ENCODE measurements at places on chromosomes 1 and 21. TPM values are rescaled to one million over a fixed set of nuclear protein-coding genes. Genes with fewer than 3 reads are reported as not detected.
A peak's percentile ranks its signal among the peaks of the same experiment; 100 is the strongest.

ZNF684 gene
- 4.7 TPM for total RNA-seq

SPRR2G gene
- total RNA-seq, result not detected

C1orf94 gene
- not detected for total RNA-seq

DNA sequence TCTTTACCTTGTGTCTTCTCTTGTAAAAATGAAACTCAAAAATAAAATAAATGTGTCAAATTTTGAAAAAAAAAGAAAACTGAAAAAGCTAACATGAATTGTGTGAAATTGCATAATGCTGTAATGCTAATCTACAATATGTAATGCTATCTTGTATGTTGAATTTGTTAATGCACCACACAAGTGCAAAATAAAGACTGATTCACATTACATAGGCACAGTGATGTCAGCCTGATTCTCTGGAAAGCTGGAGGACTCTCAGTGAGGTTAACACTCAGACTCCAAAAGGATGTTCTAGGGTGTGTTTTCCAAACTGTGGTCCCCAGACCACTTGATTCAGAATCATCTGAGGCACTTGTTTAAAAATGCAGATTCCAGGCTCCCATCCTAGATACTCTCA, 25.6 kb downstream of the SYT11 start:
- H3K4me3 ChIP-seq, result no peak overlapping the region
- H3K27me3 ChIP-seq, result peaks cover 26% of the 10 kb centered on the region
- no peak for DNase-seq

DNA sequence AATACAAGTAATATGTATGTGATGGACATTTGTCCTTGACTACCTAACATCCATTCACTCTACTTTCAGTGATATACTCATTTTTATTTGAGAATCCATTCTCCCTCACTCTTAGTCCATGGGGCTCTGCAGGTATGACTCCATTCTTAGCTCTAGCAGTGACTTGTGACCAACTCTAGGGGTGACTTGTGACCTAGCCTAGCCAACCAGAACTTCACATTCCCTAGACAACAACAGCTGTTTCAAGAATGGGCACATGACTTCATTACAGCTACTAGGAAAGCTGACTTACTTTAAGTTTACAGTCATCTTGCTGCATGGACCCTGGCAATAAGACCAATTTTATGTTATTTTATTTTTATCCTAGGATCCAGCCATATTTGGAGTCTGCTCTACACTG, 23.6 kb upstream of the DDX59 start:
- no peaks in the 10 kb centered on the region for H3K36me3 ChIP-seq
- no peak overlapping the region for H3K4me3 ChIP-seq
- H3K27ac ChIP-seq, result no peak overlapping the region
- no peaks in the 10 kb centered on the region for H3K27me3 ChIP-seq
- H3K4me1 ChIP-seq, result peaks cover 8% of the 10 kb centered on the region
- no peak for DNase-seq

DNA sequence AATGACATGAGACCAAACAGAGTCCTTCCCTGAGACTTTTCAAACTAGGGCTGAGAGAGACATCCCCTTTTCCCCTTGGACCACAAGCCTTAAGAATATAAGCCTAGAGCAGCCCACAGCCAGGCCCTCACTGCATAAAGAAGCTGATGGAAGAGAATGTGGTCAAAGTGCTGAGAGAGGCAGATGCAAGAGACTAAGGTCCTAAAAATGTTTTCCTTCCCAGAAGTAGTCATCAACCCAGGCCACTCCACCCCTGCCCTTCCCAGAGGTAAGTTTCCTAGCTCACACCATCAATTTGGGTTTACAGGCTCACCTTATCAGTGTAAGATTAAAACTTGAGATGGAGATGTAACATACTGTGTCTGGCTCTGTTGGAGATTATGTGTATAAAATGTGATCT, 58.2 kb downstream of the BCAR3 start:
- DNase-seq, result no peak
- no peaks in the 10 kb centered on the region for H3K36me3 ChIP-seq
- no peak overlapping the region for H3K27ac ChIP-seq
- peaks cover 11% of the 10 kb centered on the region for H3K4me1 ChIP-seq
- H3K4me3 ChIP-seq, result no peak overlapping the region

GRCh38 chr1:10696977-10697376, 99.5 kb downstream of the CASZ1 start:
- H3K36me3 ChIP-seq, result no peaks in the 10 kb centered on the region
- H3K27me3 ChIP-seq, result peaks cover 34% of the 10 kb centered on the region
- H3K4me3 ChIP-seq, result no peak overlapping the region
- DNase-seq, result no peak
- H3K4me1 ChIP-seq, result peaks cover 44% of the 10 kb centered on the region

DNA sequence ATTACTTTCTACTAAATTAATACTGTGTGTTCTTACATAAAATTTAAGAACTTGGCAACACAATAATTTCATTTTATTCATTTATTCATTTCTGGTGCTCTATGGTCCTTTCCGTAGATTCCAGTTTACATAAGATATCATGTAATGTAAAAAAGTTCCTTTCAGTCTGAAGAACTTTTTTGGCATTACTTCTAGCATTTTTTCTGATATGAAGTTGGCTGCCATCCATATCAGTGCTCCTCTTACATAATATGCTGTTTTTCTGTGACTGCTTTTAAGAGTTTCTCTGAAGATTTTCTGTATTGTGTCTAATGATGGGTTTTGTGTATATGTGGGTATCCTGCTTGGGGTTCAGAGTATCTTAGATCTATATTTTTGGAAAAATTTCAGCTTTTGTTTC, 34.8 kb downstream of the LIN9 start:
- peaks cover 53% of the 10 kb centered on the region for H3K4me1 ChIP-seq
- peaks cover 19% of the 10 kb centered on the region for H3K36me3 ChIP-seq
- no peaks in the 10 kb centered on the region for H3K27me3 ChIP-seq
- H3K4me3 ChIP-seq, result no peak overlapping the region

DNA sequence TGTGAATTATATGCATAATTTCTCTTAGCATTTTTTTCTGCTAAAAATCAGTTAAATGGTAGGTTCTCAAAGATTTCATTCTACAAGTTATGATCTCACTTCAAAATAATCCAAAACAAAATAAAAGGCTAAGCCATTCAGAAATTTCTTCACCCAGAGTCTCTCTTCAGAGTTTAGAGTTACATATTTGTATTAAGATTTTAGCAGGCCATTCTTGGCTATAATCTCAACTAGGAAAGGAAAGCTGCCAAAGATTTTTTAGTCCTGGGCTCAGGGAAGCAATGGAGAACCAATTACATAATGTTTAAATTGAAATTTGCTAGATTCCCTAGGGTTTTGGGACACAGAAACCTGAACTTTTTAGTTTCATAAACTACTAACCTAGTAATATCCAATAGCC, 245.0 kb downstream of the USH2A start:
- H3K27me3 ChIP-seq, result no peaks in the 10 kb centered on the region
- no peak overlapping the region for H3K27ac ChIP-seq
- H3K4me1 ChIP-seq, result peaks cover 15% of the 10 kb centered on the region
- H3K36me3 ChIP-seq, result no peaks in the 10 kb centered on the region

DNA sequence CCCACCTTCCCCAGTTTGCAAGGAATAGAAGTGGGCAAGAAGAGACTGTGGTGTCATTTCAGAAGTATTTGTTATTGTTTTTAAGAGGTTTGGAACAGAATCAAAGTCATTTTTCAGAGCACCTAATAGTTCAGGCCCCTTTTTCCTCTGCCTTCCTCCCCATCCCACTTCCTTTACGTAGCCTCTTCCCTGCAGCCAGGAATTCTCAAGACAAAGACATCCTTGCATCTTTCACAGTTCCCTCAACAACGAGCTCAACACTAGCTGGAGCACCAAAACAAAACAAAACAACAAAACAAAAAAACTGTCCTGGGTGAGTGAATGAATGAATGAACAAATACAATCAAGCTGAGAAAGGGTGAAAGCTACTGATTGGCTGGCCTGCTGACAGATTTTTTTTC, 7.0 kb downstream of the PALMD start:
- H3K36me3 ChIP-seq, result no peaks in the 10 kb centered on the region
- no peak for DNase-seq
- no peak overlapping the region for H3K4me3 ChIP-seq
- H3K27me3 ChIP-seq, result no peaks in the 10 kb centered on the region
- peaks cover 16% of the 10 kb centered on the region for H3K4me1 ChIP-seq
- H3K27ac ChIP-seq, result no peak overlapping the region

DNA sequence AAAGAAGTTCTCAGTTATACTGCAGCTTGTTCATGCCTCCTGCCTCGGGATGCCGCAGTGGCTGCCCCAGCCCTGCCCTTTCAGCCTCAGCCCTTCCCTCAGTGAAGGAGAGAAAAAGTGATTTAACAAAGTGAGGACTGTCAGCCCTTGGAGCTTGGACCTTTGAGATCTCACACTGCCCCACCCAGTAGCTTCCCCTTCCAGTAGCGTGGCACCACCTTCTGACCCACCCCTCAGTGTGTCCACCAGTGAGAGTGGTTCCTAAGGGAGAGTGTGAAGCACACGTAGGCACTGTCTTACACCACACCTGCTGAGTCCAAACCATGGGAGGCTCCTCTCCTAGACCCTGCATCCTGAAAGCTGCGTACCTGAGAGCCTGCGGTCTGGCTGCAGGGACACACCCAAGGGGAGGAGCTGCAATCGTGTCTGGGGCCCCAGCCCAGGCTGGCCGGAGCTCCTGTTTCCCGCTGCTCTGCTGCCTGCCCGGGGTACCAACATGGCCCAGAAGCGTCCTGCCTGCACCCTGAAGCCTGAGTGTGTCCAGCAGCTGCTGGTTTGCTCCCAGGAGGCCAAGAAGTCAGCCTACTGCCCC, at the start of gene CDA:
Gene CDA (plus strand): TSS at position 464 of the 592 bp plus-strand sequence. CDS start 33 bp downstream, at position 497.
- no peaks in the 10 kb centered on the region for H3K36me3 ChIP-seq
- peak within 1 kb of the TSS; percentile 43 for H3K4me3 ChIP-seq
- H3K27me3 ChIP-seq, result peaks cover 26% of the 10 kb centered on the region

GRCh38 chr1:39268112-39268581, 63.7 kb downstream of the MACF1 start:
- H3K27ac ChIP-seq, result peak overlapping the region; percentile 90
- H3K4me3 ChIP-seq, result peak overlapping the region; percentile 59
- peaks cover 50% of the 10 kb centered on the region for H3K4me1 ChIP-seq
- H3K36me3 ChIP-seq, result no peaks in the 10 kb centered on the region
- no peak for DNase-seq
- H3K27me3 ChIP-seq, result no peaks in the 10 kb centered on the region

Measured in mesothelial cell of epicardium (in vitro differentiated cells).